ENCODE measurements at places on chromosomes 1 and 21.

- no peak for DNase-seq
These were observed 34.4 kb downstream of the ALPL start for GRCh38 chr1:21543598-21543997.

GRCh38 chr1:184912392-184912791, 61.9 kb downstream of the NIBAN1 start:
- no peak for DNase-seq

GRCh38 chr1:75123756-75124155, 10.4 kb upstream of the LHX8 start:
- DNase-seq = no peak

DNA sequence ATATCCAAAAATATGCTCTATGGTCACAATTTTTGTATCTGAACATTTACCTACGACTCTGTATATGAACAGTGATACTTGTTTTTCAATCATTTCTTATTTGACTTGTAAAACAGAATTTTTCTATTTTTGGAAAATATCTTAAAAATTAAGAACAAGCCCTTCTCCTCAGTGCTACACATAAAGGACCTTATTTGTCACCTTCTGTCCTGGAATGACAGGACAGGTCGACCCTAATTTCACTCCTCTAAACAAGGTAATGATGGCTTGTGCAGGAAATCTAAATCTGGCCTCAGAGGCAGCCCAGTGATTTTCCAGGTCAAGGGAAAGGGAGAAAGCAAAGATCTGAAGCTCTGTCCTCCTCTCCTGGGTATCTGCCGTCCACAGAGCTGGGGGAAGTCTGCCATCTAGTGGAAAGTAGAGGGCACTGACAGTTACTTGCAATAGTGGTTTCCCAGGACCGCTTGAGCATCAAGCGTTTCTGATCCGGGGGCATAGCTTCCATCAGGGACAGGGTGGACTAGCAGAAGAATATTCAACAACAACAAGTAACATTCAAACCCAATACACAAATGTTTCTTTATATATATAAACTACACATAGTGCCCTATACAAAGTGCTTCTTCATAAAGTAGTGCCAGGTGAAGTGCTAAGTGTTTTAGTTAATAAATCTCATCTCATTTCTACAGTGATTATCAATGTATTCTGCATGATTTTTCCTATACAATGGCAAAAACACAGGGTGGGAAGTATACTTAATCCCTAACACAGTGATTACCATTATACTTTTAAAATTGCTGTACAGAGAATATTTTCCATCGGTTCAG, 74.6 kb downstream of the SLC25A24 start:
- peak; percentile 45 for DNase-seq

DNA sequence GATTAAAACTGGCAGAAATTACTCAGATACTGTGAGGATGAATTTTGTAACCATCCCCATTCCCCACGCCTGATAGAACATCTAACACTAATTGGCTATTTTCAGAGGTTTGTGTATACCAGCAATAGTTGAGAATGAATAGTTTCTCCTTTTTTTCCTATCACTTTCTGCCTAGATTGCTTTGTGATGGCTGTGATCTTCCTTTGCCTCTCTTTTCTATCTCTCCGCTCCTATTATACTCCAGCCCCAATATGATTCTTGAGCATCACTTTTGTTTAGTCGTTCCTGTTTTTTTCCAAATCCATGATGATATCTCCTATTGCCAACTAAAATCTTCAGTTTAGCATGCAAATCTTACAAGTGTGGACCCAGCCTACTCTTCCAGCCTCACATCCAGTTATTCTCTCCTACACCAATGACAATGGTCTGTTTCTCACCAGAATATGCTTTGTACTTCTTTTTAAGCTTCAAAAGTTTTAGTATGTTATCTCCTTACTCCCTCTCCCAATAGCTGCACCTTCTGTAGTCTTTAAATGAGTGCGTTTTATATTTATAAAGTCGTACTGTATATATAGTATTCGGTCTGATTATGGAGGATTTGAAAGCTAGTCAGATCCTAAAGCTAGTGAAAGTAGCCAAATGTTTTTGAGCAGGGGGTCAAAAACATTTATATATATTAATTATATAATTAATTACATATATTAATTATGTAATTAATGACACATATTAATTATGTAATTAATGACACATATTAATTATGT, 25.2 kb downstream of the MAGI3 start:
- DNase-seq = no peak

GRCh38 chr1:215285013-215285800, 202.7 kb downstream of the KCNK2 start:
- DNase-seq = no peak

DNA sequence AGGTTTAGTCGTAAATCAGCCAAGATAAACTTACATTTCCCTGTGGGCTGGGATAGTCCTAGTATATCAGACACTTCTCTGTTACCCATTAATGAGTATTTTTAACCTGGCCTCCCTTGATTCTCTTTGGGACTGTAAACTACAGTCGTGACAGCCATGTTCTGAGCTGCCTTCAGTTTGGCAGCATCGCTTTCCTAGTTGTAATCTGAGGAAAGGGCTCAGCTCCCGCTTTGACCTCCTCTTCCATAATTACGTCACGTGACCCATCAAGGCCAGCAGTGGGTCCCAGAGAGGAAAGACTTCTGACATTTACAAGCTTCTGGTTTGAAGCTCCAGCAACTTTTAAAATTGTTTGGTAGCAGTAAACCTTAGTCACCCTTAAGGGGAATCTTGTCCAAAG, 34.6 kb upstream of the MTR start:
- no peak for DNase-seq

DNA sequence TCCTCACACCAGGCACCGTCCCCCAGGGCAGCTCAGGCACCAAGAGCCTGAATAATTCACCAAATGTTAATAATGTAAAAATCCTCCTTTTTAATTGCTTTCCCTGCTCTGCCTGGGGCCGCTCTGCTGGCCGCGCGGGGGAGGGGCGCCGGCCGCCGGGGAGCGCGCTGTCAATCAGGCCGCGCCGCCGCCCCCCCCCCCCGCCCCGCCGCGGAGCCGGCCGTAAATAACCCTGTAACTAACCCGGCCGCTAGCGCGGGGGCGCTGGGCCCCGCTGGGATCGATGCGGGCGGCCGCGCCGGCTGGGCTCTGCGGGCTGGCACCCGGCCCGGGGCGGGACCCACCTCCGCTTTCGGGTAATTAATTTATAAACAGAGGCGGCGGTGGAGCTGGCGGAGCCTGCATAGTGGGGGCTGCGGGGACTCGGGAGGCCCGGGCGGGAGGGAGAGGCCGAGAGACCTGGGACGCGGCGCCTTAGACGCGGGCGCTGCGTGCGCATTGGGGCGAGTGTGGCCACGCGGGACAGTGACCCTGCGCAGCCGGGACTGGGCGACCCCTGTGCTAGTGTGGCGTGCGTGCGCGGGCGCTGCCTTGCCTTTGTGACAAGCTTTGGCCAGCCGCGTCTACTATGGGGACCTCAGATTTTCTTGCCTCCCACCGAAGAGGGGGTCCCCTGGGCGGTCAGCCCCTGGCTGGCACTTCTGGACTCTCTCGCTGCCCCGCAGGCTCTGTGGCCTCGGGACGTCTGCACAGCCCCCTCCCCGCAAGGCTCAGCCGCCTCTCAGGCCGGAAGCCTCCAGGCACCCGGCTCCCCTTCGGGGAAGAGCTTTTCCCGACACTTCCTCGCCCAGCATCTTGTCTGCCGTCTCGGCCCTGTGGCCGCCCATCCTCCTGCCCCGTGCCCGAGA, 16.6 kb downstream of the SAMD11 start:
- peak; percentile 79 for DNase-seq

- DNase-seq = no peak
These were observed 19.2 kb upstream of the IFI44L start for GRCh38 chr1:78601068-78601467.

- DNase-seq = peak; percentile 28
These were observed 186.1 kb downstream of the CLEC20A start for GRCh38 chr1:178310685-178311105.

- DNase-seq = no peak
These were observed 767.7 kb upstream of the ADGRL2 start for GRCh38 chr1:81032973-81033425.

- DNase-seq = no peak
These were observed 13.1 kb downstream of the PTPN22 start for GRCh38 chr1:113858418-113858817.

DNA sequence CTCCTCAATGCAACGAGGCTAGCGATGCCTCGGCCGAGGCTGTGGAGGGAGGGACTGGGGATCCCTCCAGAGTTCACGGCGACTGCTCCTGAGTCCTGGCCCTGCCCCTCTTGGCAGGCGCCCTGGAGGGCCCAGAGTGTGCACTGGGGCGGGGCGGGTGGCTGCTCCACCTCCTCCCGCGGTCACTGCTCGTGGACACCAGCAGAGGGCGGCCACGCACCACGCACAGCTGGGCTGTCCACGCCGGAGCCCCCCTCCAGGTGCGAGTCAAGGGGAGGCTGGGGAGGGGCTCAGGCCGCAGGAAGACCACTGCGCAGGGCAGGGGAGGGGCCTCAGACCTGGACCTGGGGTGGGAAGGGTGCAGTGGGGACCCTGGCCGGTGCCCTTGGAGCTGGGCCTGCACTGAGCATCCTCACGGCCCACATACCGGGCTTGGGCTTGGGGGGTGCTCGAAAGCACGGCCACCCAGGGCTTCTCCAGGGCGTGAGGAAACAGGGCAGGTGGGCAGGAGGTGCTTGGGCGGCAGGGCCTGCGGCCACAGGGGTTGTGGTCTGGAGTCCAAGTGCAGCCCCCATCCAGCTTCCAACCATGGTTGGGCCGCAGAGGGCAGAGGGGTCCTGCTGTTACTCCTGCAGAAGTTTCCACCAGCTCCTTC, 20.6 kb upstream of the TTC34 start:
- peak; percentile 46 for DNase-seq

DNA sequence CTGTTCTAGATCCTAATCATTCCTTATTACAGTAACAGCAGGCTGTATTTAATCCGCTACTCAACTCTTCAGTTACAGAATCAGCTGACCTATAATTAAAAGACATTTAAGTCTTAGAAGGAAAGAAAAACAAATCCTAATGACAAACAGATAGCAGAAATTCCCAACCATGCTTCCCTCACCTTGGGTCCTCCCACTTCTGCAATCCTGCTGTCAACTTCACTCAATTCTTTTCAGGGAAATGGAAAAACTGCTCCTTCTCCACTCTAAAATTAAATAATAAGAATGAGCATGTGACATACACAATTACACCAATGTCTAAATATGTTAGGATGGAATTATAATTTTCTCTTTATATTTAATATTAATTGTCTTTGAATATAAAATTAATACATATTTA, 182.6 kb upstream of the LYPLAL1 start:
- no peak for DNase-seq

DNA sequence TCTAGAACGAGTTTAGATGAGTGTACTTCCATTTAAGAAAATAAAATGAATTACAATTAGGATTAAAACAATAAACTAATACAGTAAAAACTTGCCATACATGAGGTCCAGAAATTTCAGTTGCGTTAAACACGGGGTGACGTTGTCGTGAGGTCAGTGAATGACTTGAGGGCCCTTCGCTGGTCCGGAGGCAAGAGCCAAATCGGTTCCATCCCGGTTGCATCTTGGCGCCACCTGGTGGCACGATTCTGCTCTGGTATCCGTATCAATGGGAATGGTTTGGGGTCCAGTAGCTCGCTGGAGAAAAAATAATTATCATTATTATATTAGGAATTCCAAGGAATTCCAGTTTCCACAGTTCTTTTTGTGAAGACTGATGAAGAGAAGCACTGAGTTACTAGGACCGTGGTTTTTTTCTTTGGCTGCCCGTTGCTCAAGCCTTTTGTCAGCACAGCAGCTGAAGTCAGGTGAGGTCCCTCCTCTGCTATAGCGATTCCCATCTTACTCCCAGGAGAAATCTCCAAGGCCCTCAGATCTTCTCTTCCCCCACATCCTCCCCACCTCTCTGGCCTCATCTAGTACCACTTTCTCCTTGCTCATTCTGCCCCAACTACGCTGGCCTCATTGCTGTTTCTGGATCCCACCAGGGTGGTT, 161.4 kb downstream of the SLC35F3 start:
- DNase-seq = peak; percentile 88

DNA sequence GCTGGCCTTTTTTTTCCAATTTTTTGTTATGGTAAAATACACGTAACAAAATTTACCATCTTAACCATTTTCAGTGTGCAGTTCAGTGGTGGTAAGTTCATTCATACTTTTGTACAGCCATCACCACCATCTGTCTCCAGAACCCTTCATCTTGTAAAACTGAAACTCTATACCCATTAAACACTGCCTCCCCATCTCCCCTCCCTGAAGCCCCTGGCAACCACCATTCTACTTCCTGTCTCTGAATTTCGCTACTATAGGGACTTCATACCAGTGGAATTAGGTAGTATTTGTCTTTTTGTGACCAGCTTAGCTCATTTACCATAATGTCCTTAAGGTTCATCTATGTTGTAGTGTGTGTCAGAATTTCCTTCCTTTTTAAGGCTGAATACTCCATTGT, 8.7 kb downstream of the PKNOX1 start:
- no peak for DNase-seq

DNA sequence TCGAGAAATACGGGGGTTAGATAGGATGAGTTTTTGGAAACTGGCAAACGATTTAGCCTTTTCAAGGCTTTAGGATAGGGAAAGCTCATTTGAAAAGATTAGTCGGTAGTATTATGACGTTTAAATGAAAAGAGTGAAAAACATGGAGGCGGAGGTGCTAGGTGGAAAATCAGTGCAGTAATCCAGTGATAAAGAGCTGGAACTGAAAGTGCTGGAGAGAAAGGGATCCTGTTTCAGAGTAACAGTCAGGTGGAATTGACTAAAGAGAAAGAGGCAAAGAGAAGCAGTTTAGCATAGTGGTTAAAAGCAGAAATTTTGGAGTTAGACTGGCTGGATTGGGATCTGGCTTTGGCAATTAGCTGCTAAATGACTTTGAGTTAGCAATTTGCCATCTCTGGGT, 945 bp downstream of the WDR3 start:
- DNase-seq = no peak

- DNase-seq = no peak
These were observed 2.9 kb upstream of the RCAN1 start for GRCh38 chr21:34617753-34618339.

DNA sequence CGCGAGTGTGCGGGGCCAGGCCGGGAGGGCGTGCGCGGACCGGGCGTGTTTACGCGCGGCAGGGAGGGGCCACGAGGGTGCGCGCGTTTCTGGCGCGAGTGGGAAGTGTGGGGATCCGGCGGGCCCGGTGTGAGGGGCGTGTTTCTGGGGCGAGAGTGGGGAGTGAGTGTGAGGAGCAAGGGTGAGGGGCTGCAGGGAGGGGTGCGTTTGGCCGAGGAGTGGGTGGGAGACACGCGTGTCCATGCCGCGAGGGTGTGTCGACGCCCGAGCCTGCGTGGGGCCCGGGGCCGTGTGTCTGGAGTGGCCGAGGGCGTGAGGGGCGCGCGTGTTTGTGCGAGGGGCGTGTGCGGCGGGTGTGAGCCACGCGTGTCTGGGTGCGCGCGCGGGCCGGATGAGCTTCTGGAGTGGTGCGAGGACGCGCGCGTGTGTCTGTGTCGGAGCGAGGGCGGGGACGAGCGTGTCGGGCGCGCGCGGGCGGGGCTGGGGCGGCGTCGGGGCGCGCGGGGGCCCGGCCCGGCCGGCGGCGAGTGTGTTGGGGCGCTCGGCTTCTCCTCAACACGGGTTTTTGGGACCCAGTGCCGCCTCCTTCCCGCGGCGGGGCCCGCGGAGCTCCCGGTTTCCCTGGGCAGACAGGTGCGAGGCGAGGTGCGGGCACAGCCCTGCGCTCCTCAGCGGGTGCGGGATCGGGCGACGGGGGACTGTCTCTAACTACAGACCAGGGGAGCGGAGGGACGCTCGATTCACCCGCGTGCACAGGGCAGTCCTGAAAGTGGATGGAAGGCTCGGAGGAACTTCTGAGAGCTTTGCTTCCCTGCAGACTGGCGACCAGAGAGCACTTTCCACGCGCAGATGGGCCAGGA, 65.8 kb upstream of the VAMP3 start:
- DNase-seq = peak; percentile 24

- DNase-seq = no peak
These were observed 3.7 kb upstream of the AMIGO1 start for GRCh38 chr1:109513110-109513710.

- DNase-seq = no peak
These were observed 149.4 kb downstream of the ELAVL4 start for GRCh38 chr1:50257940-50258685.

Measured in Calu3 (cell line).